ENCODE measurements at places on chromosomes 3 and 15. TPM values are rescaled to one million over a fixed set of nuclear protein-coding genes. Genes with fewer than 3 reads are reported as not detected.

SPINT1 gene
- total RNA-seq: 0.45 TPM

CAPN3 gene
- 0.90 TPM for total RNA-seq

CD96 gene
- not detected for total RNA-seq

PIF1 gene
- 8.3 TPM for total RNA-seq

AGTR1 gene
- total RNA-seq: 0.64 TPM

GPR62 gene
- not detected for total RNA-seq

ITIH3 gene
- 105 TPM for total RNA-seq

ESYT3 gene
- total RNA-seq: 4.1 TPM

ARGFX gene
- total RNA-seq: not detected

FHIT gene
- total RNA-seq: 4.1 TPM

DIPK2A gene
- 8.0 TPM for total RNA-seq

CPN2 gene
- 27.7 TPM for total RNA-seq

SUSD5 gene
- total RNA-seq: not detected

DOCK3 gene
- not detected for total RNA-seq

GPR87 gene
- not detected for total RNA-seq

FRMD5 gene
- total RNA-seq: 1.00 TPM

HES1 gene
- total RNA-seq: 19.8 TPM

ARPP19 gene
- 123 TPM for total RNA-seq

ERC2 gene
- total RNA-seq: 0.22 TPM

A4GNT gene
- not detected for total RNA-seq

CDHR4 gene
- not detected for total RNA-seq

HHLA2 gene
- total RNA-seq: not detected

NEK10 gene
- total RNA-seq: 14.2 TPM

ROPN1 gene
- not detected for total RNA-seq

MCF2L2 gene
- not detected for total RNA-seq

ADGRG7 gene
- total RNA-seq: not detected

RRP9 gene
- total RNA-seq: 44.0 TPM

IGSF11 gene
- total RNA-seq: not detected

SOX2 gene
- total RNA-seq: not detected

MYEF2 gene
- total RNA-seq: 10.3 TPM

RLBP1 gene
- total RNA-seq: not detected

GASK1A gene
- not detected for total RNA-seq

CYP8B1 gene
- 0.90 TPM for total RNA-seq

IRAK2 gene
- total RNA-seq: 13.1 TPM

SLC22A14 gene
- total RNA-seq: not detected

ITIH4 gene
- 5.3 TPM for total RNA-seq

MUSTN1 gene
- 1.4 TPM for total RNA-seq

OCA2 gene
- not detected for total RNA-seq

GOLGA8N gene
- 0.66 TPM for total RNA-seq

MAN2A2 gene
- 6.7 TPM for total RNA-seq

OXTR gene
- total RNA-seq: 0.95 TPM

MYO5C gene
- total RNA-seq: 23.7 TPM

SMCO1 gene
- total RNA-seq: not detected

CPLX3 gene
- not detected for total RNA-seq

ZNF660 gene
- total RNA-seq: 3.3 TPM

RYK gene
- 58.7 TPM for total RNA-seq

MOBP gene
- not detected for total RNA-seq

SCN5A gene
- total RNA-seq: not detected

HYAL3 gene
- 5.9 TPM for total RNA-seq

SLCO2A1 gene
- total RNA-seq: not detected

GOLGA8A gene
- 17.1 TPM for total RNA-seq

TIMP4 gene
- total RNA-seq: 0.07 TPM

BHLHE40 gene
- total RNA-seq: 2.6 TPM

SERINC4 gene
- total RNA-seq: not detected

SECISBP2L gene
- total RNA-seq: 21.1 TPM

Data from HepG2 (cell line).